ENCODE measurements at places on chromosomes 16 and 17.

DNA sequence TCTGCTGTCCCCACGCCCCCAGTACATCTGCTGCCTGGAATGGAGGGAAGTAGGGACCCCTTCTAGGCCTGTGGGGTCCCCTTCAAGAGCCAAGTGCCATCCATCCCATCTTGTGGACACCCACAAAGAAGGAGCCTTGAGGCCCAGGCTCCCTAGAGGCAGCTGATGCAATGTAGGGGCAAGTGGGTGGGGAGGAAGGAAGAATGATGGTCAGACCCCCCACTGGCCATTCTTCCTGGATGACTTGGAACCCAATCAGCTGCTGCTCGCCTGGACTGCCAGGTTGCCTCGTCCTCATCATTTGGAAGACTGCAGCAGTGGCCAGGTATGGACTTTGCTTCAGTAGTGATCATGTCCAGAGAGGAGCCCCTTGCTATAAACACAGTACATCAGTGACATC, 48.9 kb downstream of the SMPD3 start:
- peaks cover 19% of the 10 kb centered on the region for H3K4me1 ChIP-seq
- no peak overlapping the region for H3K27ac ChIP-seq
- no peak for DNase-seq
- H3K36me3 ChIP-seq: peaks cover 1% of the 10 kb centered on the region
- no peak overlapping the region for H3K4me3 ChIP-seq
- H3K27me3 ChIP-seq: peaks cover 17% of the 10 kb centered on the region

DNA sequence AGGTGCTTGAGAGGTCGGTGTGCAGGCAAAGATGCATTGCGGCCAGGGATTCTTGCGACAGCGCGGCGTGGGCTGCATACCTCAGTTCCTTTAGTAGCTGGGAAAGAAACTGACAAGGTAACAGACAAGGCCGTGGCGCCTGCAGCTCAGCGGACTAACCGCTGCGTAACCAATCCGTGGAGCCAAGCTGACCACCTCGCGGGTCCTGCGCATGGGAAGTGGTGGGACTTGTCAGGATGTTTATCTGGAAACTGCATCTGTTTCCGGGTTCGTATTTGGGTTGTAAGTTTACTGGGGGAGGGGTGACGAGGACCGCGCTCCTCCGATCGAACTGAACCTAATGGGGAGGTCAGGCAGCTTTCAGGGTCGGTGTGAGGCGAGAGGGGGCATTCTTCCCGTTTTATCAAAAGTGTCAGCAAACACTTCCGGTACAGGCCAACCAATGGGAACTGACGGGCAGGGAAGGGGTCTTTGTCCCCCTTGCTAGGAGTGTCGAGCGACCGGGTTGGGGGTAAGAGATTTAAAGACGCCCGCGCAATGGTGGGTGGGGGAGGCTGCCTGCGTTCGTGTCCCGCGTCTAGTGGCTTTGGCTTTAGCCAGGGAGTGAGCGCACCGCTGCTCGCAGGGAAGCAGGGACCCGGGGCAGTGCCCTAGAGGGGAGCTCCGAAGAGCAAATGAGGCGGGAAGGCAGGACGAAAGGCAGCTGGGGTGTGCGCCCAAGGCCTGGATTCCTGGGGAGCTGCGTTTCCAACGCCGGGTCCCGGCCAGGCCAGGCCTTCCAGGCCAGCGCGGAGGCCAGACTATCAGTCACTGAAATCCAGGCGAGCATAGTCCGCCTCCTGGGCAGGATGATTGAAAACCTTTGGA, 7.0 kb downstream of the IRX6 start:
- no peaks in the 10 kb centered on the region for H3K4me1 ChIP-seq
- H3K4me3 ChIP-seq: no peak overlapping the region
- DNase-seq: no peak
- H3K36me3 ChIP-seq: no peaks in the 10 kb centered on the region
- H3K27ac ChIP-seq: no peak overlapping the region

- no peaks in the 10 kb centered on the region for H3K36me3 ChIP-seq
- H3K27me3 ChIP-seq: peaks cover 7% of the 10 kb centered on the region
- H3K4me1 ChIP-seq: no peaks in the 10 kb centered on the region
- H3K4me3 ChIP-seq: no peak overlapping the region
These were observed 15.9 kb downstream of the B9D1 start for GRCh38 chr17:19346351-19347255.

GRCh38 chr17:35773679-35774425, 13.2 kb downstream of the C17orf50 start:
- H3K4me1 ChIP-seq: no peaks in the 10 kb centered on the region
- H3K4me3 ChIP-seq: no peak overlapping the region
- H3K36me3 ChIP-seq: no peaks in the 10 kb centered on the region
- H3K27ac ChIP-seq: no peak overlapping the region
- H3K27me3 ChIP-seq: peaks cover 20% of the 10 kb centered on the region
- no peak for DNase-seq

DNA sequence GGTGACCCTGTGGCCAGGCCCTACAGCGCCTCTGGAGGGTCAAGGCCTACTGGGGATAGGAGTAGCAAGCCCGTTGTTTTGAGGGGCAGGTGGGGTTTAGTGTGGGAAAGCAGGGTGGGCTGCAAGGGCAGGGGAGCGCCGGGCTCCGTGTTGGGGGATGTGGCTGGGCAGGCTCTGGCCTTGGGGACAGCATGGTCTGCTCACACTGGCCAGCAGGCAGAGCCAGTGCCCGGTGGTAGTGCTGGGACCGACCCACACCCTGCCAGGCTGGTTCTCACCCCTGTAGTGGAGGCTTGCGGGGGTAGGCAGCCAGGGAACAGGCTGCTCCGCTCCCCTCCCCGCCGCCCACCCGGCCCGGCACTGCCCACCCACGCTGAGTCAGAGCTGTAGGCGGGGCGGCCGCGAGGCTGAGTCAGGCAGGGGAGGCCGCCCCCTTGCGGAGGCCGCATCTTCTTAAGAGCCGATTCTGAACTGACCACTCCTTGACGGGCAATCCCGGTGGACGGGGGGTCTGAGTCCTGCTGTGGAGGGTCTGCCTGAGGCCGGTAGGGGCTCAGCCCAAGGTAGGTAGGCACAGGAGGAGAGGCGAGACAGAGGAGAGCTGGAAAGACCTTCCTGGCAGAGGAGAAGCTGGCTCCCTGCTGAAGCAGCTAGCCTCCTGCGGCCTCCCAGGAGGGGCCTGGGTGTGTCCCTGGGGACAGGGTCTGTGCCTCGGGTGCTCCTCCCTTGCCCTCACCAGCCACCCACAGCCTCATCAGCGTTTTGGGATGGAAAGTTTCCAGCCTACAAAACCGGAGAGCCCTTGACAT, 62.4 kb downstream of the BAIAP2 start:
- no peaks in the 10 kb centered on the region for H3K36me3 ChIP-seq
- H3K27me3 ChIP-seq: peaks cover 8% of the 10 kb centered on the region
- no peak overlapping the region for H3K4me3 ChIP-seq
- peaks cover 19% of the 10 kb centered on the region for H3K4me1 ChIP-seq
- H3K27ac ChIP-seq: peak overlapping the region; percentile 16
- no peak for DNase-seq

GRCh38 chr16:78257376-78257728, 157.9 kb downstream of the WWOX start:
- no peak overlapping the region for H3K4me3 ChIP-seq
- H3K27ac ChIP-seq: no peak overlapping the region
- no peaks in the 10 kb centered on the region for H3K4me1 ChIP-seq
- H3K36me3 ChIP-seq: no peaks in the 10 kb centered on the region
- no peak for DNase-seq

DNA sequence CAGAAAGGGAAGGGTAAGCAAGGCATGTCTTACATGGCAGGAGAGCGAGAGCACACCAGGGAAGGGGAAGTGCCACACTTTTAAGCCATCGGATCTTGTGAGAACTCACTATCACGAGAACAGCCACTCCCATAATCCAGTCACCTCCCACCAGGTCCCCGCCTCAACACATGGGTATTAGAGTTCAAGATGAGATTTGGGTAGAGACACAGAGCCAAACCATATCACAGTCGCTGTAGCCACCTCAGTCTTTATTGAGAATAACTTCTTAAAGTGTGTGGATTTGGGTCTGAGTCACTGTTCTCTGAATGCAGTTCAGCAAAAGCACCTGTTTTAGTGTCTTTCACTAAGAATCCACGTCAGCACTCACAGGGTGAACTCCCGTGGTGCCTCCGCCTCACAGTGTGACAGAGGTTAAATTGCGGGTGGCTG, 195.2 kb upstream of the CHMP6 start:
- peaks cover 34% of the 10 kb centered on the region for H3K36me3 ChIP-seq
- no peak for DNase-seq
- H3K4me1 ChIP-seq: peaks cover 46% of the 10 kb centered on the region
- no peaks in the 10 kb centered on the region for H3K27me3 ChIP-seq

DNA sequence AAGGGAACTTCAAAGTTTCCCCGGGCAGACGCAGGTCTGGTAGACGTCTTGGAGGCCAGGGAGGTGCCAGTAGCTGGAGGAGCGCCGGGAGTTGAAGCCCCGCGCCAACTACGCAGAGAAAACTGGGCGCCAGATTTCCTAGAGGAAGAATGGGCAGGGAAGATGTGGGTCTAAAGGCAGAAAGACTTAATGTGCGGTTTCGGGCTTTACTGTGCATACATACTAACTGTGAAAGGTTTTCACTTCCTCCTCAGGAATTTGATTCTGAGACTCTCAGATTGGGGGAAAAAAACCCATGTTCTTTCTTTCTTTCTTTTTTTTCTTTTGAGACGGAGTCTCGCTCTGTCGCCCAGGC, 331 bp upstream of the ZNF287 start:
- DNase-seq: no peak
- peaks cover 6% of the 10 kb centered on the region for H3K36me3 ChIP-seq
- peaks cover 11% of the 10 kb centered on the region for H3K4me1 ChIP-seq
- H3K4me3 ChIP-seq: peak overlapping the region; percentile 86
- H3K27me3 ChIP-seq: peaks cover 4% of the 10 kb centered on the region

DNA sequence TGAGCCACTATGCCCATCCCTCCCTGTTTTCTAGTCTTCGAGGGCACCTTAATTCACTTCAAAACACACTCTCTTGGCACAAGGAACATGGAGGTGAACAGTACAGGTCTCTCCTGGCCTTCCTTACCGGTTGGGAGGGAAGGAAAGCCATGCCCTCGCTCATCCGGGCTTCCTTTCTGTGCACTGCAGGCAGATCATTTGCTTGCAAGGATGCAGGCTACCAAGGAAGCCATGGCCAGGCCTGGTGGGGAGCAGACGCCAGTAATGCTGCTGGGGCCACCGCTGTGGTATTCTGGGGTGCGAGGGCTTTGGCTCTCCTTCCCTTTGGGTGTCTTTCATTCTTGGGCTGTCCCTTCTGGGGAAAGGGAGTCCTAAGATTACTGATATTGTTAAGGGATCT, 80.8 kb upstream of the DNAJA2 start:
- H3K27ac ChIP-seq: no peak overlapping the region
- H3K36me3 ChIP-seq: no peaks in the 10 kb centered on the region
- H3K27me3 ChIP-seq: no peaks in the 10 kb centered on the region
- no peak overlapping the region for H3K4me3 ChIP-seq

- DNase-seq: no peak
- H3K36me3 ChIP-seq: no peaks in the 10 kb centered on the region
- no peaks in the 10 kb centered on the region for H3K27me3 ChIP-seq
These were observed 68.8 kb downstream of the KATNIP start for GRCh38 chr16:27618606-27619327.

DNA sequence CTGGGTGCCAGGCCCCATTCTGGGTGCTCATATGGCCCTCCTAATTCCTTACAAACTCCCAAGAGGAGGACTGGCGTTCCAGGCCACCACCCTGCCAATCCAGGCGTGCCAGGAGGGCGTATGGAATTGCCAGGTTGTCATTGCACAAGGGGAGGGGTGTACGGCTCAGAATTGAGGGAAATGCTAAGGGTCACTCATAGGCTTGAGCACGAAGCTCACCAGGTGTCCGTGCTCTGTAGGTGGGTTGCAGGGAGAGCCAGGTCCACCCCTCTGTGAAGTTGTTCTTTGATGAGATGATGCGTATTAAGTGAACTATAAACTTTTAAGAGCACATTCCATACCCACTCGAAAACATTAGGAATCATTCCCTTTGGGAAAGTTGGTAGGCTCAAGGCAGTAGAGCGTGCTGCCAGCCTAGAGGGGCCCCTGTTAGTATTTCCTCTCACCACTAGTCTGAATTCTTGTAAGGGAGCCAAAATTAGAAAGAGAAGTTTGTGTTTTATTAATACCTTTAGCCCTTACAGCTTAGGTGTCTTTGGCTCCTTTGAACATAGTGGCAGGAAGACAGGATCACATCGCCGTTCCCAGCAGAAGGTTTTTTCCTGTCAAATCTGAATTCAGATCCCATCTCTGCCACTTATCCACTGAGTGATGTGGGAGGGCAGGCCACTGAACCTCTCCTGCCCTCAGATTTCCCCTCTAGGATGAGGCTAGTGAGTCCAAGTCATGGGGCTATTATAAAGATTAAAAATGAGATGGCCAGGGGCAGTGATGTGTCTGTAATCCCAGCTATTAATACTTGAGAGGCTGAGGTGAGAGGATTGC, 38.7 kb upstream of the NFAT5 start:
- H3K4me1 ChIP-seq: peaks cover 23% of the 10 kb centered on the region
- H3K36me3 ChIP-seq: no peaks in the 10 kb centered on the region
- no peak overlapping the region for H3K4me3 ChIP-seq

DNA sequence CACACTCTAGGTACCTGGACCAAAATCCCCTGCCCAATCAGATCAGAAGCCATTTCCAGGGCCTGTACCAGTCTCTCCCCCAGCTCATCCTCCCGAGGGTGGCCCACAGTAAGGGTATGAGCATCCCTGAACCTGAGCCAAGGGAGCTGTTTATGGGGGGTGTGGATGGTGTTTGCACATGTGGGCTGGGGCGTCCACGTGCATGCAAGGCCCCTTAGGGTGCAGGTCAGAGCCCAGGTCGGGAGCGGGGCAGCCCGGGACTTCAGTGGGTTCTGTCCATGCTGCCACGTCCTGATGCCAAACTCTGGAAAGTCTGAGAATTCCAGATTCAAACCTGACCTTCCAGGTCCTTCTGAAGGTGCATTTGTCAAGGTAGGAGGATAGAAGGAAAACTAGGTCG, 9.8 kb downstream of the MILR1 start:
- H3K4me3 ChIP-seq: no peak overlapping the region
- DNase-seq: no peak
- H3K27me3 ChIP-seq: peaks cover 2% of the 10 kb centered on the region

DNA sequence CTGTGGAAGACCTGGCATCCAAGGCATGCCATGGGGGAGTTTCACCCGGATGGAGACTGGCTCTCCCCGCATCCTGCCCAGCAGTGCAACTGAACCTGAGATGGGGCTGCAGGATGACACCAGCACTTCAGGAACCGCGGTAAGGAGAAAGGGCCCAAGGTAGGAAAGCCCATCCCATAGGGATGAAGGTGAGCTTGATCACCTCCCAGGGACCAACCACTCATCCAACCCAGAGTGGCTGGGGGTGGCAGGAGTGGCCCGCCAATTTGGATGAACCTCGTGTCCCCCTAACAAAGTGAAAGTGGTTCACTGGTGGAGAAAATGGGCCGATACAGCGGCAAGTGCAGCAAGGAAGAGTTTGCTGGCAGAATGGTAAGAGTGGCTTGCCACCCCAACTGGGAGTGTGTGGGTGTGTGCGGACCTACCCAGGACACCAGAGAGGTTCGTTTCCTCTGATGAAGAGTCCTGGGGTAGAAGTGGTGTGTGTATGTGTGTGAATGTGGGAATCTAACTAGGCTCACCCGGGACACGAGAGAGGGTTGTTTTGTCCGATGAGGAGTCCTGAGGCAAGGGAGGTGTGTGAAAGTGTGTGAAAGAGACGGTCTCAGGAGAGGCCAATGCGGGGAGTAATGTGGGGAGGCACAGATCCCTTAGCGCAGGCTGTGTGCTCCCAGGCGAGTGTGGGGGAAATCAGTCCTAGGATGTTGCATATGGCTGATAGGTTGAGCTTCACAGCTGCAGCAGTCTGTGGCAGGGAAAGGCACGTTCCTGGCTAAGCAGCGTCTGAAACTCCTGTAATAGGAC, 22.6 kb downstream of the ACSM1 start:
- H3K27ac ChIP-seq: no peak overlapping the region
- H3K27me3 ChIP-seq: peaks cover 3% of the 10 kb centered on the region
- H3K4me3 ChIP-seq: peak overlapping the region; percentile 62

GRCh38 chr16:81831722-81832126, 52.6 kb downstream of the PLCG2 start:
- H3K36me3 ChIP-seq: no peaks in the 10 kb centered on the region
- H3K4me3 ChIP-seq: peak overlapping the region; percentile 30
- peaks cover 30% of the 10 kb centered on the region for H3K4me1 ChIP-seq
- H3K27ac ChIP-seq: no peak overlapping the region
